T follicular helper cell (primary cell): ENCODE measurements at places on chromosomes 6 and 20.

GRCh38 chr6:111642463-111643158 lies 36.9 kb upstream of the TRAF3IP2 start:
- no peak for DNase-seq

GRCh38 chr6:6790393-6790792 lies 201.9 kb downstream of the LY86 start:
- no peak for DNase-seq

GRCh38 chr20:54475334-54476168 lies at the start of gene DOK5:
TSS of gene DOK5 (plus strand) at chr20:54475593. CDS start at chr20:54475947, 354 bp downstream.
- DNase-seq: no peak

DNA sequence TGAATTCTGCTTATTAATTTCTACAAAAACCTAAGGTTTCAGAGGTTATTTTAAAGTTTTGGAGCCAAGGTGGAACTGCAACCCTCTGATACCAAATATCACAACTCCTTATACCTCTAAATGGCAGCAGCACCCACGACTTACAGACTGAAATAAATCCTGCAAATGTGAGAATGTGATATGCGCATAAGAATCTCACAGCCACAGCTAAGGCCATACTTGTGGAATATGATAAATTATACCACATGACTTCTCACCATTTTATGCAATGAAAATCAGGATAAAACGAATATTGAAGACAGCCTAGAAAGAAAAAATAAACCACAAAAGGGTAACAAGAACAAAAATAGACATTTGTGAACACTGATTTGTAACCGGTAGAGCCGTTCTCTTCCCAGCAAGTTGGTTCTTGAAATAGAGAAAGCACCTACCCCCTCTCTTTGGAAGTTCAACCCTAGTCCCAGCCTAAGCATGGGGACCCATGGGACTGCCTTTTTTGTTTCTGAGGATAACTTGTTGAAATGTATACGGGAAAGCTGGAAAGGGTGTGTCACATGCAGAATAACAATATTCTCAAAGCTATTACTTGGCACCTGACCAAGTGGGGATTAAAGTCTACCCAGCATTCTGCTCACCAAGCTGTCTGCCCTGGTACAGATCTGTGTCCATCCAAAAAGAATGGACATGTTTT lies 47.1 kb upstream of the MCM9 start:
- DNase-seq: no peak

- DNase-seq: no peak
Observed at GRCh38 chr6:132598473-132598872, 8.9 kb upstream of the TAAR5 start.

- DNase-seq: no peak
Observed at GRCh38 chr20:7113577-7114466, 346.3 kb downstream of the BMP2 start.

DNA sequence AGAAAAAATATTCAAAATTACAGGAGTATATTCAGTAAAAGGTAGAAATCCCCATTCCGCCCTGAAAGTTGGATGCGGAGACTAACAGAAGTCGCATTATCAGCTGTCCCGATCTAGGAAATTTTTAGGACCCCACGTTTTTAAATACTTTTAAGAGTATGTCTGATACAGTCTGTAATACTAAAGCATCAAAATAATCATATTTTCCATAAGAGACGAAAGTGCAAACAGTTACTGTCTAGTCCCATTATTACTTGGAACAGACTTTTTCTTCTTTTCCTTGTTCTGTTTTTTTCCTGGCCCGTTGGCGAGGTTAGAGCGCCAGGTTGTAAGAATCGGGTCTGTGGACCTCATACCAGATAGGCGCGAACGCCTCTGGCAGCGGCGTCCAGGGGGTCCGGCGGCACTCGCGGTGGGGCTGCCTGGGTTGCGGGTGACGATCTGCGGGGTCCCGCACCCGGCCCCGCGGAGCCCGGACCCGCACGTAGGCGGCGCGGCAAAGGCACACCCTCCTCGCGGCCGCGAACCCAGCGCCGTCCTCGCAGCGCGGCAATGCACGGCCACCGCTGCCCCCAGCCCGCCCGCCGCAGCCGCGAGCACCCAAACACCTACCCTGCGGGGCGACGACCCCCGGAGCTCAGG lies 460 bp downstream of the PLAGL1 start:
- DNase-seq: no peak

- DNase-seq: no peak
Observed at GRCh38 chr20:23652926-23653325, 15.2 kb upstream of the CST3 start.

- no peak for DNase-seq
Observed at GRCh38 chr6:169890901-169891300, 139.5 kb downstream of the ERMARD start.

DNA sequence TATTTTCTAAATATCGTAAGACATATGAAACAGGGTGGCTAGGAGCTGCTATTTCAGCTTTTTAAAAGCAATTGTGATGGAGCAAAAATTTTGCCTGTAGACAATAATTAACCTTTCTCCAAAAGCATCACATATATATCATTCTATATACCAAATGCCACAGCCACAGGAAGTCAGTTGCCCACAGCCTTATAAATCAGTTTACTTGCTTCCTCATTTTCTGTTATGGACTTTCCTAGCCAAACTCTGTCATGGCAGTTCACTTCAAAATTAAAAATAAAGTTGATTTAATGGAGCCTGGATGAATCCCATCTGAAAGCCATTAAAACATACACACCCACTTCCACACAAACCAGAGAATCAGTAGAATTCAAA lies 93.4 kb upstream of the NHSL1 start:
- DNase-seq: no peak

- no peak for DNase-seq
Observed at GRCh38 chr6:161439093-161439492, 165.2 kb upstream of the AGPAT4 start.

- DNase-seq: no peak
Observed at GRCh38 chr6:68728159-68728979, 93.3 kb downstream of the ADGRB3 start.

GRCh38 chr6:134429861-134430380 lies 112.0 kb upstream of the SGK1 start:
- DNase-seq: no peak

- DNase-seq: no peak
Observed at GRCh38 chr6:2688401-2689064, 62.2 kb downstream of the MYLK4 start.

- DNase-seq: no peak
Observed at GRCh38 chr6:167115054-167115453, 7.8 kb upstream of the CCR6 start.

DNA sequence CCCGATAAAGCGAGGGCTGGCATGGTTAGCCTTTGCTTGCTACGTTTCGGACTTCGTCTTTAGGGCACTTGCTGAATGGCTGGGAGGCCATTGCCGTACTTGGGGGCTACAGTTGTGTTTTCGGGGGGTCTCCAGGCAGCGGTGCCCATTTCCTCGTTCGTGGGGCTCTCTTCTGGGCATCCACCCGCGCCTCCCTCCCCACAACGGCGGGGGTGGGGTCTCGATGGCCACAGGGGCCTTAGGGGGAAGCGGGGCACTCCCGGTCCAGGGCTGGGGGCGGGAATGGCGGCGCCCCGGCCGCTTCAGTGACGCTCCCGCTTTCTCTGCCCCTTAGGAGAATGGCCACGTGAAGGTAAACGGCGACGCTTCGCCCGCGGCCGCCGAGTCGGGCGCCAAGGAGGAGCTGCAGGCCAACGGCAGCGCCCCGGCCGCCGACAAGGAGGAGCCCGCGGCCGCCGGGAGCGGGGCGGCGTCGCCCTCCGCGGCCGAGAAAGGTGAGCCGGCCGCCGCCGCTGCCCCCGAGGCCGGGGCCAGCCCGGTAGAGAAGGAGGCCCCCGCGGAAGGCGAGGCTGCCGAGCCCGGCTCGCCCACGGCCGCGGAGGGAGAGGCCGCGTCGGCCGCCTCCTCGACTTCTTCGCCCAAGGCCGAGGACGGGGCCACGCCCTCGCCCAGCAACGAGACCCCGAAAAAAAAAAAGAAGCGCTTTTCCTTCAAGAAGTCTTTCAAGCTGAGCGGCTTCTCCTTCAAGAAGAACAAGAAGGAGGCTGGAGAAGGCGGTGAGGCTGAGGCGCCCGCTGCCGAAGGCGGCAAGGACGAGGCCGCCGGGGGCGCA lies 2.4 kb downstream of the MARCKS start:
- DNase-seq: no peak

DNA sequence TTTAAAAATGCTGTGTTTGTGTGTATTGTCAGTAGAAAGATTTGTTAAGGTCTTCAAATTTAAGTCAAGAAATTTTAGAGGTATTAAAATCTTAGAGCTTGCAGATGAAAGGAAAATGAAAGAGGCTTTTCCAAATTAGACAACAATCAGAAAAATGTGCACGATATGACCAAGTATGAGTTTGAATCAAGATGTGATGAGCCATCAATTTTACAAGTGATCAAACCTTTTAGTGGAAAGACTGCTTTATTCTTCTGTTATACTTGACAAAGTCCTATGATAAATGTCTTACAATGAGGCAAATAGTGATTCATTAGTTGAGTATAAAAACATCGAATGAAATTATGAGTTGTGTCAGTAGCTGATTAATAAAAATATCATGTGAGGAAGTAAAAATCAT lies 19.6 kb upstream of the CST1 start:
- DNase-seq: no peak

DNA sequence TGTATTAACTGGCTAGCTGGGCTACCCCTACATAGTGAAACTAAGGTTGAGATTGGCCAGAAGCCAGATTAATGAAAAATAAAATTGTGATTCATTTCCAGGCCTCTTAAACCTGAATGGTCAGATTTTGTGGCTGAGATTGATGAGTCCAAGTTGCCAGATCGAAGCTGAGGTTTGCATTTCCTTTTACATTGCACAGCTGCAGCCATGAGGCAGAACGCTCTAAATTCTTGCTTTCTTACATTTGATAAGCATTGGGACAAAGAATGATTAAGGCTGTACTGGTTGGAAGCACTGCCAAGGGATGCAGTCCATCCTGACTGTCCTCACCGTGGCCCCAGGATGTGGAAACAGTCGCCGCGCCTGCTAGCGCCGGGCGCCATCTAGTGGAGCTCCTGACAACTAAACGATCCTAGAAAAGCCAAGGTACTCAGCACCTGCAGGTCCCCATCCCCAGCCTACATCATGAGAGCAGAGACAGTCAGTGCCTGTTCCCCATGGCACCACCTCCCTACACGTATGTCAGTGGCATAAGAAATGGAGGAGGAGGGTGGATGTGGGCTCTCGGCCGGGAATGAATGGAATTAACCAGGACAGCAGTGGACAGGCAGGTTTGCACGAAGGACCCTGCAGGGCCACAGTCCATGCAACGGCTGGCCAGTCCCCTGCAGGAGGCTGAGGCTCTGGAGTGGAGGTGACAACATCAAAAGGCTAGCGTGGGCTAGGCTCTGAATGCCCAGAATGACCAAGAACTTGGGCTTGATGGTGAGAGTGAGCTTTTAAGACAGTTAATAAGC lies 19.0 kb downstream of the PXDC1 start:
- DNase-seq: peak; percentile 38

DNA sequence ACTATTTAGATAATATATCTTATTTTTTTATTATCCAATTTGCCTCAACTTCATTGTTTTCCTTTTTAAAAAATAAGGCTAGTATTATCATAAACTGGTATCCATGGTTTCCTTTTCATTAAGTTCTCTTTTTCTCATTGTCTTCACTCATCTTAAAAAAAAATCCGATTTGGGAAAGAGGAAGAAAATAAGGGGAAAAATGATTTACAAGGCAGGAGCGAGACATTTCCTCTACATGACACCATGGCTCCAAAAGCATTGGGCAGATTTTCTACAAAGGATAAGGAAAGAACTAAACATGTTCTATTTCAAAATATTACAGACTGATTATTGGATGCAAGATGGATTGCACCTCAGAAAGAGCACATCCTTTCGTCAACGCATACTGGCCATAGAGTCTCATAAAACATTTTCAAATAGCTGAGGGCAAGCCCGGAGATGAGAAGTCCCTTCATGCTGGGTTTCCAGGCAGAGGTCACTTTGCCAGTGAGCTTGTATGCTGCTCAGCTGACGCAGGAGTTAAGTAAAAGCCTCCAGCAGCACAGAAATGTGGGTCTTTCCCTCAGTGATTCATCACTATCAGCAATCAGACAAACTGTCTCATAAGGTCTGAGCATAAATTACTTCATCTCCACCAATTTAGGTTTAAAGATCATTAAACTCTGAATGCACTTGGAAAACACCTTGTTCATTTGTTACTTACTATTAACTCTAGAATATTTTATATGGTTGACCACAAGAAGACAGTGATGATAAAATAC lies 129.0 kb upstream of the TNFAIP3 start:
- no peak for DNase-seq

DNA sequence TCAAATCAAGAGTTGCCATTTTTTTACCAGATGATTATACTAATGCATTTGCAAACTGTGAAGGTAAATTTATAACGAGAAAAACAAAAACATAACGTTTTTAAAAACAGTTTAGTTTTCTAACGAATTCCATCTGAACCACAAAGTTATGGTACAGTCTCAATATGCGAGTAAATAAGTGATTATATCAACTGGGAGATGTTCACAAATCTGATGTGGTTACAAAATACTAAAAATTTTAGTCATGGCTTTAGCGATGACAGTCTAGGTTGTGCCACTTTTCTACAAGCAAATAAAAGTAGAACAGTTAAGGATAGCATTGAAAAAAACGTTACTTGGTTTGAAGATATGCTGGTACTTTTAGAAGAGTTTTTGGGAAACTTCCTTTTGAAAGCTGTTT lies 186.8 kb downstream of the FUT9 start:
- DNase-seq: no peak

GRCh38 chr6:28355743-28356665 lies 6.3 kb downstream of the ZKSCAN3 start:
- peak; percentile 40 for DNase-seq
